ENCODE measurements at places on chromosomes 16 and 17.

DNA sequence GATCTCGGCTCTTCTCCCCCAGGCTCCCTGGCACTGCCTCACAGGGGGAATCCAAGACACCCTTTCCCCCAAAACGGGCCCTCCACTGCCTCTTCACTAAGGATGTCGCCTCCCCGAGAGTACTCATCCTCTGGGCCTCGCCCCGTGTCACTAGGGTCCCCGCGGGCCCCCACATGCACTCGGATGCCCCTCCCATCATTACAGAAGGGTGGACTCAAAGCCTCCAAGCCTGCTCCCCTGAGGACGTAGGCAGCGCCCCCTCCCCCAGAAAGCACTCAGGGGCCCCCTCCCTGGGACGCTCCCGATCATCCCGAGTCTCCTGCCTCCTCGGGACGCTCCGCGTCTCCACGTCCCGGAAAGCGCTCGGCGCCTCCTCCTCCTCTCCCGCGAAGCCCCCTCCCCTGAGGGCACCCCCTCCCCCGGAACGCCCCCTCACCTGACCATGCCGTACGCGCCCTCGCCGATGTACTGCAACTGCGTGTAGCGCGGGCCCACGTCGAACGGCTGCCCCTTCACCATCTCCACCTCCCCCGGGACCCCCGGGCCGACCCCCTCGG is 338 bp downstream of the MAPK3 start:
- ATAC-seq = peak; percentile 30

DNA sequence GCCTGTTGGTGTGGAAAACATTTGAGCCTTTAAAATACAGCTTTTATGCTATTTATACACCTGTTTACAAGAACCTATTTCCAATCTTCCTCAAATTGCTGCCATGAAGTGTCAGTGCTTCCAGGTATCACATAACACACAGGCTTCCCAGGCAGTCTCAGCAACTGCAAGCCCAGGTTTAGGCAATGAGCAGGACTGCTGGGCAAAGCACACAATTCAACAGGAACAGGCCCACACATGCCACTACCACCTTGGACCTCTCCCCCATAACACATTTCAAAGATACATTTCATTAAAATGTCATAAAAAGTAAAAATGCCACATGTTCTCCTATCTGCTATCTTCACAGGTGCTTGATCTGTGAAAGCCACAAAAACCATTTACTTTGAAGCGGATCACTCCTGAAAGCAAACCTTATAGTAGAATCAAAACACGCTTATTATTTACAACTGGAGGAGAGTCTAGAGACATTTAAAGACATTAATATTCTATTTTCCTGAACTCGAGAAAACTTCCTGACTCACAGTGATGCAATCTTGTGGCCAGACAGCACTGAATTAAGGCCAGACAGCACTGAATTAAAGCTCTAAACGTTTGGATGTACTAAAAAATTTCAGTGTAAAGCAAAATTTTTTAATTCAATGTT is 31.5 kb downstream of the ANKFY1 start:
- peak; percentile 25 for ATAC-seq

- ATAC-seq = no peak
These were observed 169.1 kb upstream of the RPH3AL start for GRCh38 chr17:521561-522325.

GRCh38 chr16:78443542-78444364 is 344.3 kb downstream of the WWOX start:
- no peak for ATAC-seq

GRCh38 chr17:7959503-7960253 is 27.7 kb downstream of the CNTROB start:
- ATAC-seq = no peak

DNA sequence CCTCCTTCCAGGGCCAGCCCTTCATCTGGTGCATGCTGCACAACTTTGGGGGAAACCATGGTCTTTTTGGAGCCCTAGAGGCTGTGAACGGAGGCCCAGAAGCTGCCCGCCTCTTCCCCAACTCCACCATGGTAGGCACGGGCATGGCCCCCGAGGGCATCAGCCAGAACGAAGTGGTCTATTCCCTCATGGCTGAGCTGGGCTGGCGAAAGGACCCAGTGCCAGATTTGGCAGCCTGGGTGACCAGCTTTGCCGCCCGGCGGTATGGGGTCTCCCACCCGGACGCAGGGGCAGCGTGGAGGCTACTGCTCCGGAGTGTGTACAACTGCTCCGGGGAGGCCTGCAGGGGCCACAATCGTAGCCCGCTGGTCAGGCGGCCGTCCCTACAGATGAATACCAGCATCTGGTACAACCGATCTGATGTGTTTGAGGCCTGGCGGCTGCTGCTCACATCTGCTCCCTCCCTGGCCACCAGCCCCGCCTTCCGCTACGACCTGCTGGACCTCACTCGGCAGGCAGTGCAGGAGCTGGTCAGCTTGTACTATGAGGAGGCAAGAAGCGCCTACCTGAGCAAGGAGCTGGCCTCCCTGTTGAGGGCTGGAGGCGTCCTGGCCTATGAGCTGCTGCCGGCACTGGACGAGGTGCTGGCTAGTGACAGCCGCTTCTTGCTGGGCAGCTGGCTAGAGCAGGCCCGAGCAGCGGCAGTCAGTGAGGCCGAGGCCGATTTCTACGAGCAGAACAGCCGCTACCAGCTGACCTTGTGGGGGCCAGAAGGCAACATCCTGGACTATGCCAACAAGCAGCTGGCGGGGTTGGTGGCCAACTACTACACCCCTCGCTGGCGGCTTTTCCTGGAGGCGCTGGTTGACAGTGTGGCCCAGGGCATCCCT is 7.4 kb downstream of the NAGLU start:
- ATAC-seq = no peak

DNA sequence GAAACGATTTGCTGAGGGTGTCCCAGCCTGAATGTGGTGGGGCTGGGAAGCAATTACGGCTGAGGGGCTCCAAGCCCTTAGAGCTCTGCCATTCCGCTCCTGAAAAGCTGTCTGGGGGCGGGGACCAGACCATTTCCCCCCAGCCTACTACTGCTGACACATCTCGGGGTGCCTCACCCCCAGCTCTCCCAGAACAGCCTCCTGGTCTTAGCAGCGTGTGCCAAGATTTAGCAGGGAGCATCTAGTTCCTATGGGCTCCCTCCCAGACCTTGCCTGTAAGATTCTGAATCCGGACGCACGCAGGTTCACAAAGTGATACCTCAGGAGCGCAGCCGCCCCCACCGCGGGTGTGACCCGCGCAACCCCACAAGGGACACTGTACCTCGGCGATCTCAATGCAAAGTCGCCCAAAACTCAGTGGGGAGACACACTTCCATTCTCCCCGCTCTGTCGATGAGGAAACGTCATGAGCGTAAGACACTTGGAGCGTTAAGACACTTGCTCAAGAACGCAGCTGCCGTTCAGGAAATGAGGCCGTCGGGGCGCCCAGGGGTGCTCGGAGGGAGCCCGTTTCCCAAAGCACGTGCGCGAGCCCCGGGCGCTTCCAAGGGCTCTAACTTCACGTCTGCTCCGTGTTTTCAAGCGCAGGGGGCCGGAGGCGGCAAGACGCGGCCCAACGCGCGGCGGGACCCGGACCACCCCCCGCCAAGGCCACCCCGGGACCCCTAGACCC is 629 bp downstream of the GEMIN4 start:
- ATAC-seq = peak; percentile 51

DNA sequence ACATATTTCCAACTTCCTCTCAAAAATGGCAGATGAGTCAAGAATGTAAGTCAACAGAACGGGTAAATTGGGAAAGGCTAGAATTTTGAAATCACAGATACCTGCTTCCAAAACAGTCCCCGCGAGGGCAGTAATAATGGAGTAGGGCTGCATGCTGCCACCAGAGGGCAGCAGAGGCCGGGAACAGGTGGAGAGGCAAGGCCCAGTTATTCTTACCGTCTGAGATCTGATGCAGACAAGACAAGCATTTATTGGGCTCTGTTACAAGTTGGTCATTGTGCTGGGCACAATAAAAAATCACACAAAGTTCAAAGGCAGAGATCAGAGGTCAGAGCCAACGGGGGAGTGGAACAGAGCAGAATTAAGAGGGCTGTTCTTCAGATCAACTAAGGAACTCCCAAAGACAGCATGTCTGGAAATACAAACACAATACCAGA is 8.8 kb upstream of the MLKL start:
- ATAC-seq = peak; percentile 83

Data from activated CD4-positive, CD25-positive, alpha-beta regulatory T cell treated with anti-CD3 and anti-CD28 coated beads, Interleukin-2, amount 50 U/mL, for 24 hours (primary cell).